Suppressor macrophage treated with lipopolysaccharide for 1 hour (primary cell): ENCODE measurements at places on chromosomes 13 and 19.

DNA sequence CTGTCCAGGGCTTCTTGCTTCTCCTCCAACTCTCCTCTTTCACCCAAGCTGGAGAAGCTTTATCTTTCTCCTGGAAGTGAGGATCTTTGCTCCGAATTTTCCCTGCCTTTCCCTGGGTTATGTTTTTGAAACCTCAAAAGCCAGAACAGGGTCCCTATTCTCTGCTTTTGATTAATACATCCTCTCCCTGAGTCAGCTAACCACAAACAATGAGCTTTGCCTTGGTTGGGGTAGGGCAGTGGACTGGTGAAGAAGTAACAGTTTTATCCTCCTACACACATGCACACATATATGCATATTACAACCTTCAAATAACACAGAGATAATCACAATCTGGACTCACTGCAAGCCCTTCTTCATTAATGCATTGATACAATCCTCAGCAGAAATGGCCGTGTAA is 44.6 kb downstream of the DLEU7 start:
- DNase-seq, result no peak

DNA sequence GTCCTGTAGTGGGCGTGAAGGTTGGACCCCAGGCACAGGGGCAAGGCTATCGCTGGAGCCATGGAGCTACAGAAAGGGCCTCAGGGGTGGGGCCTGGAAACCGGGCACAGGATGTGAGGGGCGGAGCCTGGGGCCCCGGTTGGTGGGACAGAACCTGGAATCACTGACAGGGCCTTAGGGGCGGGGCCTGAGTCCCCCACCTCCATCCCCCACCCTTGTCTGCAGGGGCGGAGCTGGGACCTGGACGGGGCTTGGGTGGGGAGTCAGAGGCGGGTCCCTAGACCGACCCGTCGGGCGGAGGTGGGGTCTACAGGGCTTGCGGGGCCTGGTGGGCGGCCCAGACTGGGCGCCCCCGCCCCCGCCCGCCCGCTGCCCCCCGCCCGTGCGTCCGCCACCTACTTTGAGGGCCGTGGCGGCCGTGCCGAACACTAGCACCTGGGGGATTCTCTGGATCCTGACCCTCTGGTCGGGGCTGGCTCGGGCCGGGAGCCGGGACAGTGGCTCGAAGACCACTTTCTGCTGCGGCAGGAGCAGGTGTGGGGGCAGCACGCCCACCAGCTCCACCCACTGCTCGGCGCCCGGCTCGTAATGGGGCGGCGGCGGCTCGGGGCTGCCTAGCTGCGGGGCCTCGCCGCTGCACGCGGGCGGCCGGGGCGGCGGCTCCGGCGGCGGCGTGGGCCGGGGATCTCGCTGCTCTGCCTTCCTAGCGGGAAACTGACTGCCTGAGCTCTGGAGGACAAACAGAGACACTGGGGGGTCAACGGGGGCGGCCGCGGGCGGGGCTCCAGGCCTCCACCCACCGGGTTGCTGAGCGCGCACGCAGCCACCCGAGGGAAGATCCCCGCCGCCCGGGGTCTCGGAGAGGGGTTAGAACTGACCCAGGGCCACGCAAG is 26.3 kb downstream of the DCAF15 start:
- DNase-seq, result no peak

GRCh38 chr13:51645154-51645650 is 60.9 kb downstream of the WDFY2 start:
- DNase-seq, result peak; percentile 73

DNA sequence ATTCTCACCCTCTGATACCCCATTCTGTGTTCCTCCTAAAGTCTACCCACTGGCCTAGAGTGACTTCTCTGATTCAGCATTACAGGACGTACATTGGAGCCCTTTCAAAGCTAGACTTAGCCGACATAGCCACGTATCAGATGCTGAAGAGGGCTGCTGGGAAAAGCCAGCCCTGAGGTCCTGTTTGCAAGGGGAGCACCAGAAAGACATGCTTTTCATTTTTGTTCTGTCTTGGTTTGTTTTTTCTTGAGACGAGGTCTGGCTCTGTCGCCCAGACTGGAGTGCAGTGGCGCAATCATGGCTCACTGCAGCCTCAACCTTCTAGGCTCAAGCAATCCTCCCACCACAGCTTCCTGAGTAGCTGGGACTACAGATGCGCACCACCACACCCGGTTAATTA is 6.3 kb upstream of the ZSWIM4 start:
- DNase-seq, result peak; percentile 37

DNA sequence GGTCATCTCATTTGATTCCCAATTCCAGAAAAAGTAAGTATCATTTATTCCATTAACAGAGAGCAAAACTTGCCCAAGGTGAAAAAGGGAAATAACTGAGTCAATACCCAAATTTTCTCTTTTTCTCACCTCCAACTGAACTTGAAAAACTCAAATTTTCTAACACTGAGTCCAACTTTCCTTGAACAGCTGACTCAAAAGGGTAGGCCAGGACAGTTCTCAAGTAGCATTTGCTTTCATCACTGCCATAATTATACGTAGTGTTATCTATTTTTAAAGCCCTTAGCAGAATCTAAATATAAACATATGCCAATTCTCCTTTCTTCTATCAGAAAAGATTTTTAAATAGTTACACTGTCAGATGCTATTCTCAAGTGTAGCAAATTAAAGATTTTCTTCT is 3.5 kb downstream of the N4BP2L2 start:
- no peak for DNase-seq

DNA sequence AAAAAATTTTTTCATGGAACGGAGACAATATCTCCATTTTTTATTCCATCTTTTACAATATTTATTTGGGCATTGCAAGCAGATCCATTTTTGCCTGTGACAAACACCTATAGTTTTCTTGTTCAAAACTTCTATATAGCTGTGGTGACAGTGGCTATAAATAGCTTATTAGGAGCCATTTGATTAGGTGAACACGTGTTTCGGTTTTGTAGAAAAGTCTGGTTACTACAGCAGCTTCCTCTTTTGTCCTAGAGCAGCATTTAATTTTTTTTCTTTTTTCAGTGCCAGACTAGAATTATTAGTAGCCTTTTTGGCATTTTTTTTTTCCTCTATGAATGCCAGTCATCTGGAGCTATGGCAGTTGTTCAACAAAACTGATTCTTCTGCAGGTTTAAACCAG is 123.5 kb downstream of the RXFP2 start:
- no peak for DNase-seq

GRCh38 chr13:113433391-113433916 is 19.8 kb downstream of the ADPRHL1 start:
- no peak for DNase-seq

GRCh38 chr13:50229960-50230661 is 214.9 kb downstream of the KCNRG start:
- peak; percentile 95 for DNase-seq

DNA sequence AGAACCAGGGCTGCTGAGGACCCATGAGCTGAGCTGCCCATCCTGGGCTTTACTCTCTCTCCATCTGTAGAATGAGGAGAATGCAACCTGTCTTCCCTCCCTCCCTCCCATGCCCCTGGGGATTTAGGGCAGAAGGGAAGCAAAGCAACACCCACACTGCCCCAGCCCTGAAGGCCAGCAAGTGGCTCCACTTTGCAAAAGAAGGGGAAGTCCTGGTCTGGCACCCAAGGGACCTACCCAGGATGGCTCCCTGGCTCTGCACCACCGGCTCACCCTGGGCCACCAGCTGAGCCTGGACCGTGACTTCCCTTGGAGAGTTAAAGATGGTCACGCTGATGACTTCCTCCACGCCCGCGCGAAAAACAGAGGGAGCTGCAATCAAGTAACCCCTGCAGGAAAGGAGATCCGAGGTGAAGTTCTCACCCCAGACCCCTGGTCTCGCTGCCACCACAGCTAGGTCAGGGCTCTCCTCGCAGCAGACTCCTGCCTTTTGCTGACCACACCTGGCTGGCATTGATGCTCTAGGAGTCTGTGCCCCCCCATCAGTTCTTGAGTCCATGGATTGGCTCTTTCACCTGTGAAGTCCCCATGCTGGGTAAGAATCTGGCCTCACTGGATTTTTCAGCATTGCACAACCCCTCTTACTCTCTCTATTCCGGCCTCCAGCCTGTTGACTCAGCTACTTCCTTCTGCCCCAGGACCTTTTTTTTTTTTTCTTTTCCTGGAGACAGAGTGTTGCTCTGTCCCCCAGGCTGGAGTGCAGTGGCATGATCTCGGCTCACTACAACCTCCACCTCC is 4.6 kb downstream of the CPAMD8 start:
- peak; percentile 94 for DNase-seq

- no peak for DNase-seq
Observed at GRCh38 chr13:71577127-71577526, 289.9 kb downstream of the DACH1 start.

DNA sequence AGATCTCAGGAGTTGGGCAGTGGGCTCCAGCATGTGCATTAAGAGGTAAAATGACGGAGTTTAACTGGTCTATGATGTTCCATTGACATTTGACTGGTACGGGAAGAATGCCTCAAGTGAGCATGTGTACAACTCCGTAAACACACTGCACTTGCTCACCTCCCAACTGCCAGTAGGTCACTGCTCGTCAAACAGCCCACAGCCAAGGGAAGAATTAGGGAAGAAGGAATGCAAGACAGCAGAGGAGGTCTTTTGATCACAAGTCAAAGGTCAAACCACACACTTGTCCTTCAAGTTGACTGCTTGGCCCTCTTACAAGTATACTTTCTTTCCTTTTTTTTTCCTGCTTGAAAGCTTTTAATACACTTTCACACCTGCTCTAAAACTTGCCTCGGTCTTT is 236.7 kb downstream of the B3GLCT start:
- no peak for DNase-seq

- no peak for DNase-seq
Observed at GRCh38 chr13:110330491-110331011, 23.5 kb downstream of the COL4A2 start.

DNA sequence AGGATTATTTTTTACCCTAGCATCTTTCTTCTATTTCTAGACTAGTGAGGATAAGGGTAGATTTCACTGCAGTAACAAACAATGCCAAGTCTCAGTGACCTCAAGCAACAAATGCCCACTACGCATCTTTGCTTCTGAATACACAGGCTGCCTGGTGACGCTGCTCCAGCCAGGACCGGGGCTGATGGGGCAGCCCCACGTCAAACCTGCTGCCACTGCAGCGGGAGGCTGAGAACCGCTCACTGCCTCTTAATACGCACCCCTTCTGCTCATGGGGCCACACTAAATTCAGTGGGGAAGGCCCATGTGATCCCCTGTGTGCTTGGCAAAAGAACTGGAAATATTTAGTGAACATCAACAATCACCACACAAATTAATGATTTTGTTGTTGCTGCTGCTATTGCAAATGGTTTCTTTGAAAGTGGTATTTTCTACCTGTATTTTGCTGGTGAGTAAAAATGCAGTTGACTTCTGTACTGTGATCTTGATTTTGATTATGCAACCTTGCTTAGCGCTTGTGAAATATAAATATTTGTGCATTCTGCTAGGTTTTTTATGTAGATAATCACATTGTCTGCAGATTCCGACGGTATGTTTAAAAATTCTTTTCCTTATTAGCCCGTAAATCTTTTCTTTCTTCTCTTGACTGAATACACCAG is 139.5 kb upstream of the SPACA7 start:
- DNase-seq, result no peak

GRCh38 chr13:50700664-50701305 is 142.7 kb downstream of the DLEU7 start:
- no peak for DNase-seq

- DNase-seq, result no peak
Observed at GRCh38 chr13:33860526-33860925, 42.6 kb downstream of the RFC3 start.

GRCh38 chr19:5255602-5256231 is 84.9 kb downstream of the PTPRS start:
- no peak for DNase-seq

GRCh38 chr13:30776661-30777060 is 41.3 kb downstream of the ALOX5AP start:
- DNase-seq, result no peak

GRCh38 chr13:25192052-25192451 is 20.0 kb upstream of the AMER2 start:
- no peak for DNase-seq

GRCh38 chr19:12788682-12789097 is 2.6 kb upstream of the JUNB start:
- DNase-seq, result peak; percentile 97

DNA sequence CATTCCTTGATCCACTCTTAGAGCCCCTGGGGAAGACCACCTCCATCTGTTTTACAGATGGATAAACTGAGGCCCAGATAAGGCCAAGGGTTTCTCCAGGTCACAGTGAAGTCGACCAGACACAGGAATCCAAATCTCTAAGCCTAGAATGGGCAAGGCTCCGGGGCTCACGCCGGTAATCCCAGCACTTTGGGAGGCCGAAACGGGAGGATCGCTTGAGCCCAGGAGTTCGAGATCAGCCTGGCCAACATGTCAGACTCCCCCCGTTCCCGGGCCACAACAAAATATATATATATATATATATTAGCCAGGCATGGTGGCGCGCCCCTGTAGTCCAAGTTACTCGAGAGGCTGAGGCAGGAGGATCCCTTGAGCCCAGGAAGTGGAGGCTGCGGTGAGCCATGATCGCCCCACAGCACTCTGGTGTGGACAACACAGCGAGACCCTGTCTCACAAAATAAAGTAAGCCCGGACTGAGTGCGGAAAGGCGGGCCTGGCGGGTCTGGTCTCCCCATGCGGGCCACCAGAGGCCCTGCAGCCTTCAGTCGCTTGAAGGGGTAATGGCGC is 615 bp upstream of the RPL13A start:
- DNase-seq, result no peak

DNA sequence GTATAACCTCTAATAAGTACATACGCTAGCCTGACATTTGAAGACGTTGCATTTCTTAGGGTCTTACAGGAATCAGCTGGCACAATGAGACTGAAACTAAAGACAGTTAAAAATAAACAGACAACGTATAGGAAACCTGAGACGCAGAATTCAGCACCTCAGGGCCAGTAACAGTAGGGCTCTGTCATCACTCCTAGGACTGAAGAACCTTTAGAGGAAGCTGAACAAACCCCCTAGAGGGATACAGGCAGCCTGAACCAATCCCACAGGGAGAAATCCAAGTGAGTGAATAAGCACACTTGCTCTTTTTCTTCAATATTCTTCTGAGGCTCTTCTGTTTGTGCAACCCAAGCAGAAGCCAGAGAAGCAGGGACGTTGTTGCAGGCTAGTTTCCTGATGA is 53.9 kb upstream of the KLHL1 start:
- no peak for DNase-seq

GRCh38 chr13:90947976-90948375 is 399.5 kb upstream of the MIR17HG start:
- DNase-seq, result no peak

GRCh38 chr19:53957448-53958167 is 5.1 kb upstream of the CACNG8 start:
- DNase-seq, result no peak
